Dorsolateral prefrontal cortex (tissue), 122 donors: ENCODE measurements at places on chromosomes 11 and 22. TPM values are rescaled to one million over a fixed set of nuclear protein-coding genes. Genes with fewer than 3 reads are reported as not detected.
A peak's percentile ranks its signal among the peaks of the same experiment; 100 is the strongest.

DNA sequence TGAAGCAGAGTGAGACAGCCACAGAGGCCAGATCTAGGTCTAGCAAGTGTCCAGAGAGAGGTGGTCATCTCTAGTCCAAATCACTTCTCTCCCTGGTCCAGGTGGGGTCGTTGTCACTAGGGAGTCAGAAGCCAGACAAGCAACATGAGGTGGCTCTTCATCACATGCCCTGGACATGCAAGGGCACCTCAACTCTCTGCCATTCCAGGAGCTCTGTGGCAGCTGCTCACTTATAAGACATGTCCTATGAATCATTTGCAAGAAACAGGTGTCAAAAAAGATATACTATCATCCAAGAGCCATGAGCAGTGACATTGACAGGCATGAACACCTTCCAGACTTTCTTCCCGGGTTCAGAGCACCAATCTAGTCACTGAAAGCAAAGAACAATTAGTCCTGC lies 130.8 kb downstream of the GALNT18 start:
- DNase-seq, result no peak

- no peak for DNase-seq
Observed at GRCh38 chr11:123046473-123047259, 15.3 kb downstream of the HSPA8 start.

- no peak for DNase-seq
Observed at GRCh38 chr11:114447892-114448291, 8.6 kb downstream of the REXO2 start.

DNA sequence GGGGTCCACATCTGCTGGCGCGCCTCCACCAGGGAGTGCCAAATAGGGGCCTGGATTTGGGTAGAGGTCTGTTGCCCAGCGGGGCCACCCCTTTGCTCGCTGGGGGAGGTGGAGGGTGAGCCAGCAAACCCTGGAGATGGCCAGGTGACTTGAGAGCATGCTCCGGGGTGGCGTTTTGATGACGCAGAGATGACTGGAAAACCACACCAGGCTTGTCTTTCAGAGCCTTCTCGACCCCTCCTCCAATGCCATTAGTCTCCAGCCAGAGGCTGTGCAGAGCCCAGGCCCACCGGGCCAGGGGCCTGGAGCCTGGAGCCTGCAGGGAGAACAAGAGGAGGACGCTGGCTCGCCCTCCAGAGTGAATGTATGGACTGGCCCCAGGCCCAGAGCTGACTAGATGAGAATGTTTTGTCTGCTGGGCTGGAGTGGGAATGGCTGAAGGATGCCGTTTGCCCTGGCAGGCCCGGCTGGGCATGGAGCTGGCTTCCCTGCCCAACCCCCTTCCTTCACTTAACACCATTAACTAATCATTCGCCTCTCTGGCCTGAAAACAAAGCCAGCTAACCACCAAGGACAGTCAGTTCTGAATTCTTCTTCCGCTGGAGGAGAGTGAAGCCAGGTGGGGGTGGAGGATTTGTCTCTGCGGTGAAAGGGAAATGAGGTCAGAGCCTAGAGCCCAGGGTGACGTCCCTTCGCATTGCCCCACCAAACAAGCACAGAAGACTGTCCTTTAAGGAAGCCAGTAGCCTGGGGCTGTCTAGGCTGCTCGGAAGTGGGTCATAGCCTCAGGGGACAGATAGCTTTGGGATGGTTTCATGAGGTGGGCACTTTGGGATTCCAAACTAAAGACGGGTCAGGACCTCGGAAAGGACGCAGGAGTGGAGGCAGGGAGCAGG lies 1.6 kb upstream of the MCAM start:
- DNase-seq, result no peak

DNA sequence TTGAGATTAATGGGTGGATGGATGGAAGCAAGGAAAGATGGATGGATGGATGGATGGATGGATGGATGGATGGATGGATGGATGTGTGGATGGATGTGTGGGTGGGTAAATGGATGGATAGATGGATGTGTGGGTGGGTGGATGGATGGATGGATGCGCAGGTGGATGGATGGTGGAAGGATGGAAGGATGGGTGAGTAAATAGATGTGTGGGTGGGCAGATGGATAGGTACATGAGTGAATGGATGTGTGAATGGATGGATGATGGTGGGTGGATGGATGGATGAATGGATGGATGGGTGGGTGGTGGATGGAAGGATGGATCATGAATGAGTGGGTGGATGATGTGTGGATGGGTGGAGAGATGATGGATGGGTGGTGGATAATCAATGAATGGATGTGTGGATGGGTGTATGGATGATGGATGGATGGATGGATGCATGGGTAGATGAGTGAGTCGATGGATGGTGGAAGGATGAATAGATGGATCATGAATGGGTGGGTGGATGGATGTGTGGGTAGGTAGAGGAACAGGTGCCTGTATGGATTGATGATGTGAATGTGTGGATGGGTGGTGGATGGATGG lies 375.2 kb downstream of the BRD1 start:
- DNase-seq, result no peak

DNA sequence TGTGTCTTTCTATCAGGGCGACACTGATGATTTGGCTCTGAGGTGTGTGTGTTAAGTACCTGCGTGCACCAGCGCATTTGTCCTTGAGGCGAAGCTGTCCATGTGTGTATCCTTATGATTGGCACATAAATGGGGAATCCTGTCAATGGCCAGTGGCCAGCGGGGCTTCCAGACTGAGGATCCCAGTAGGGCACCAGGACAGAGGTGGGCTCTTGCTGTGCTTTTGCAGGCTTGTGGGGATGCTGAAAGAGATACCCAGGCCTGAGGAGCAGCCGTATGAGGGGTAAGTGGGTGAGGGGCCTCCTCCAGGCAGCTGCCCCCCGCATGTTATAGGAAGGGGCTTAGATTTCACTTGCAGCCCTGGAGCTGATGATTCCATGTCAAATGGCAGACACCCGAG lies 156.8 kb downstream of the ST3GAL4 start:
- DNase-seq, result no peak

- no peak for DNase-seq
Observed at GRCh38 chr22:39683639-39684038, 113.1 kb downstream of the CACNA1I start.

- no peak for DNase-seq
Observed at GRCh38 chr11:91265946-91266345, 958.7 kb upstream of the FAT3 start.

DNA sequence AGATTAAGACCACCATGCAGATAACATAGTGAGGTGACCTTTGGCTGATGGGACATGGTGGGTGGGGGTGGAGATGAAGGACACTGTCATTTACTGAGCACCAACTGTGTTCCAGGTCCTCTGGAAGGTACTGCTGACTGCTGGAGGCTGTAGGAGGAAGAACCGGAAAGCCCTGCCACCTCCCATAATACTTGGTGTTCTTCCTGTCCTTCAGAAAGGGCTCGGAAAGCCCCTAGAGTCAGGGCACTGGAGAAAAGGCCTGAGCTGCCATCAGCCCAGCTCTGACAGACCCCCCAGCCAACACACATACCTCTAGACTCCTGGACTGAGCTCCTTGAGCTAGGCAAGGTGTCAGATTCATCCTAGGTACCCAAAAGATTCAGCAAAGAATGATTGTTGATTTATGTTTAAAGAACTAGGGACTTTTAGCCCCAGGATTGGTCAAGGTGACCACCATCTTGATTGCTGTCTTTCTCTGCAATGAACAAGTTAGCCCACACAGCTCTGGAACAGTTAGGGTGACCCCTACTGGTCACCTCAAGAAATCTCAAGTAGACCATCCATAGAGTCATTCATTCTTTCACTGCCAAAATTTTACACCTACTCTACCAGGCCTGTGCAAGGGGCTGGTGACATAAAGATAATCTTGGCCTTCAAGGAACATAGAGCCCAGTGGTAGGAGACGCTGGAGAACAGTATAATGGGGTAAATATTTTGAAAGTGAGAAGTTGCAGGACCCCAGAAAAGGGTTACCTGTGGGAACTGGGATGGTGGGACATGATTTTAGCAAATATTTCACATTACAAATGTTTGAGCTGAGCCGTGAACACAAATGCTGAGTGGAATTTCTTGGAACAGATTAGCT lies 39.4 kb downstream of the IRAG1 start:
- no peak for DNase-seq

DNA sequence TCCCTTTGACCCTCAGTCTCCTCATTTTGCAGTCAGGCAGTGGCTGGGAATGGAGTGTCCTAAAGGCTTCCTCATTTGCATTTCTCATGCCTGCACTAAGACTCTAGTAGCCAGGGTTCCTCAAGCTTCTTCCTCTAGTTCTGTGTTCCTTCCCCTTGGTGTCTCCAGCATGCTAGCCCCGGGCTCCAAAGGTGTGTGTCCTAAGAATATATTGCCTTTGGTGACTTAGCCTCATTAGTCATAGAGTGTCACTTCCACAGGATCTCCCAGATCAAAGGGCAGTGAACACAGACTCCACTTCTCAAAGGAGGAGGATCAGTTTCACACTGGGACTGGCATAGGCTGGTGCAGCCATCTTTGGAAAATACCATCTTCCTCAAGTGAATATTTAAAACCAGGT lies 21.4 kb upstream of the ACER3 start:
- no peak for DNase-seq

DNA sequence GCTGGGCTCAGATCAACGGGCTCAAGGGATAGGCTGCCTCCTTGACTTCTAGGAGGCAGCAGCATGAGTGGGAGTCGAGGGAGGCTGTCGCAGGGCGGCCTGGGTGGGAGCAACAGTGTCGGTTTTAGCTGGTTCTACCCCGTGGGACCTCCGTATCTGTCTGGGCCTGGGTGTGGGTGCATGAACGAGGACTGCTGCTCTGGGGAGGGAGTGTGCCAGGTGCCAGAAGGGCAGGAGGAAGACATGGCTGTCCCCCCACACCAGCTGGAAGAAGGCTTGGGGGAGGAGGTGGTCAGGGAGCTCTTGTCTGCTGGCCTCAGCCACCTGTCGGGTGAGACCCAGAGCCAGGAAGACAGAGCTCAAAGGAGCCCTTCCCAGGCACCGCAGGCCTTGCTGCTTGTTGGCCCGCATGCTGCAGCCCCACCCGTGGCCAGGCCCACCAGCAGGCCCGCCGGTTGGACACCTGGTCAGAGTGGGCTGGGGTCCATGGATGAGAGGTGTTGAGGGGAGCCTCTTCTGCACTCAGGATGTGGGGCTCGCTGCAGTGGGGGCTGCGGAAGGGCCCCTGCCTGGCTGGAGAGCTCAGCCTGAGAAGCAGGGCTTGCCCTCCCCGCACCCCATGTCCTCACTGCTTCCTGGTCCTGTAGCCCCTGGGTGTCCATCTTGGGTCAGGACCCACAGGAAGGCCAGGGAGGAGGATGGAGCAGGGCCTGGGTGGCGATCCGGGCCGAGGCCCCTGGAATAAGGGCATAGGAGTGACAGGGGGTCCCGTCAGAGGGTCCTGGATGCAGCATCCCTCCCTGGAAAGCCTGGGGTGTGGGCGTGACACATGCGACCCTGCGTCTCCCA lies 3.4 kb downstream of the CEND1 start:
- no peak for DNase-seq

GRCh38 chr22:47207846-47208554 lies 445.6 kb downstream of the TBC1D22A start:
- no peak for DNase-seq

DNA sequence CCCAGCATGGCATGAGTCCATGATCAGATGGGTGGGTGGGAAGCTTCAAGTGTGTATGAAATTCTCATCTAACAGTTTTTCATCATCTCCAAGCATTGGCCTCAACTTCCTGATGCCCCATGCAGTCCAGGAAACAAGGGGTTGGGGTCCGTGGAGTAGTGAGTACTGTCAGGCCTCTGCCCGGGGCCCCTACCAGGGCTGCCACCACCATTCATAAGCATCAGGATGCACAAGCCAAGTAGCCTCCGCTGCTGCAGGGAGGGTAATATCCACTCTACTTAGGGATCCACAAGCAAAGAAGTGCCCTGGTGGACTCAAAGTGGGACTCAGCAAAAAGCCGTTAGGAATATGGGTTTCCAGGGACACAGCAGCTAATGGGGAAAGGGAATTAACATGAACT lies 49.3 kb downstream of the KCNC1 start:
- DNase-seq, result no peak

- no peak for DNase-seq
Observed at GRCh38 chr22:39241794-39242594, 2.8 kb downstream of the PDGFB start.

- DNase-seq, result no peak
Observed at GRCh38 chr11:128026596-128026995, 560.8 kb downstream of the ETS1 start.

- no peak for DNase-seq
Observed at GRCh38 chr11:11464555-11464954, 111.5 kb upstream of the CSNK2A3 start.

- no peak for DNase-seq
Observed at GRCh38 chr11:6855971-6856541, 6.8 kb upstream of the OR10A2 start.

GRCh38 chr22:32839831-32840584 lies 38.5 kb downstream of the TIMP3 start:
- no peak for DNase-seq

DNA sequence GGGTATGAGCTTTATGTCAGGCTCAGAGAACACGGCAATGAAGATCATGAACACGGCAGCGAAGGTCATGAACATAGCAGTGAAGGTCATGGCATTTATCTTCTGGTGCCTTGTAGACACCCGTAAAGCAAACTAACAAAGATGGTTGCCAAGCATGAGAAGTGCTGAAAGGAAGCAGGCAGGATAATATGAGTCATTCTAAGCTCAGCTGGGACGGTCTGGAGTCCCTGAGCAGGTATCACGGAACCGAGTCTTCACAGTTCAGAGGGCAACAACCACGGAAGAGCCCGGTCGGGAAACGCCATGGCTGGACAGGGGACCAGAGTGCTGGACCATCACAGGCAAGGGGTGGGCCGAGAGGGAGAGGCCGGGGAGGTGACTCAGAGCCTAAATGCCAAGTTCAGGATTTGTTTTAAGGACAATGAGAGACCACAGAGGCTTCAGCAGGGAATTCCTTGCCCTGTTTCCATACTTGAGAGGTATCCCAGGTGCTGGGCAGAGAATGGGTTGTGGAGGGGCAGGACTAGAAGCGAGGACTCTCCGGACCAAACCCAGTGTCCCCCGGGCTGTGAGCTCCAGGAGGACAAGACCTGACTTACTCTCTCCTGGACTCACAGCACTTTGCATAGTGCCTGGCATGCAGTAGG lies 13.1 kb upstream of the MS4A10 start:
- no peak for DNase-seq

GRCh38 chr22:41998361-41999261 lies at the start of gene WBP2NL:
TSS of gene WBP2NL (plus strand) at chr22:41998788. CDS start at chr22:41998819, 31 bp downstream.
- DNase-seq, result peak; percentile 88

GRCh38 chr11:78209478-78209877 lies 20.8 kb downstream of the USP35 start:
- no peak for DNase-seq

DNA sequence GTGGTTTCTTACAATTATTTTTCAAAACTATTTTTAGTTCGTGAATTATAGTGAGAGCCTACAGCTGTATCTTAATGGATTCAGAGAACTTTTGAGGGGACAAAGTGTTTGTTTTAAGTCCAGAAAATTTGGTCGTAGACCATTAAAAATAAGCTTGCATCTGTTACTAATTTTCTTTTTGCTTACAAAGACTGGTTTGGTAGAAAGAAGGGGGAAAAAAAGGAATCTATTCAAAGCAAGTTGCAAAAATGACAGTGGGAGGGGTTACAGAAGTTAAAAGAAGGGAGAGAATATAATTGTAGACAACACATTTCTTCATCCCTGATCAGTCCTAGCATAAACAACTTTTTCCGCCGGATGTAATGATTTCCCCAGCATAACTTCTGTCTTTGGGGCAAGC lies 72.1 kb downstream of the AMOTL1 start:
- DNase-seq, result no peak

KRTAP5-8 gene
- not detected for total RNA-seq

TRIM51 gene
- total RNA-seq, result not detected

SPTBN2 gene
- total RNA-seq, result 79.3 TPM

UPK3A gene
- total RNA-seq, result not detected

SEPTIN3 gene
- total RNA-seq, result 332 TPM

MDK gene
- total RNA-seq, result 45.3 TPM

MAPK12 gene
- 43.6 TPM for total RNA-seq

P2RY2 gene
- 2.3 TPM for total RNA-seq

SLC29A2 gene
- 9.0 TPM for total RNA-seq

CNTN5 gene
- 29.8 TPM for total RNA-seq
